ENCODE measurements at places on chromosomes 3 and 15. TPM values are rescaled to one million over a fixed set of nuclear protein-coding genes. Genes with fewer than 3 reads are reported as not detected.

PLA2G4F gene
- total RNA-seq, result 11.7 TPM

- DNase-seq, result no peak
These were observed 504.0 kb upstream of the TGFBR2 start for GRCh38 chr3:30102356-30102755.

- DNase-seq, result no peak
These were observed 349.4 kb downstream of the PTPRG start for GRCh38 chr3:61910732-61911131.

DNA sequence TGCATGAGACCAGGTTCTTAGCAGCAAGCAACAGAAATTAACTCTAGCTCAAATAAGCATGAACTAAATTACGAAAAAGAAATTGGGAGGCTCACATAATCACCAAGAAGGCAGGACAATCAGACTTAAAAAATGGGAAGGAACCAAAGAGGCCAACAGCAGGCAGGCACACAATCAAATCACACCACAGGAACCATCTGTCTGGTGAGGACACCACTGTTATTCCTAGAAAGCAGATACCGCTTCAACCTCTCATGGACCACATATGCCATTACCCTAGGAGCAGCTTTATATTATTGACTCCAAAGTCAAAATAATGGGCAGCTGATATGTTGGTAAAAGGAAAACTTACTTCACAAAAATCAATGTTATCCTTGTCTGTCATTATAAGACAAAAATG is 51.6 kb downstream of the SUCLG2 start:
- DNase-seq, result no peak

GRCh38 chr15:78604420-78604819 is 16.4 kb downstream of the CHRNA3 start:
- no peak for DNase-seq

GRCh38 chr15:21267671-21268395 is 172.5 kb downstream of the POTEB3 start:
- DNase-seq, result no peak

DNA sequence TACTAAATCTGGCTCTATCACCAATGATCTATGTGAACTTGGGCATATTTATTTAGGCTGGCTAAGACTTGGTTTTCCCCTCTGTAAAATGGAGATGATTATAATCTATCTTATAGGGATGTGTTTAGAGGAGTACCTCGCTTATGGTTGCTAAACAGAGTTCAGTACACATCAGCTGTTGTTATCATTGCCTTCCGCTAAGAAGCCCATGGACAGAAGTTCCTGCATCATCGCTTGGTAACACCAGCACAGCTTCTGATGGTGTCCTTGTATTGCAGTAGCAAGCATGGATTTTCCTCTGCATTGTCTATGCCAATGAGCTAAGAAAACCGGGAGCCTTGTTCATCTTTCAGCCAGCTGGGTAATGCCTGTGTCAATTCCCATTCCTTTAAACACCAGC is 73.1 kb upstream of the LRTM1 start:
- DNase-seq, result no peak

GRCh38 chr3:9110802-9111201 is 138.6 kb downstream of the SRGAP3 start:
- DNase-seq, result no peak

SLC28A1 gene
- total RNA-seq, result 0.08 TPM

DNA sequence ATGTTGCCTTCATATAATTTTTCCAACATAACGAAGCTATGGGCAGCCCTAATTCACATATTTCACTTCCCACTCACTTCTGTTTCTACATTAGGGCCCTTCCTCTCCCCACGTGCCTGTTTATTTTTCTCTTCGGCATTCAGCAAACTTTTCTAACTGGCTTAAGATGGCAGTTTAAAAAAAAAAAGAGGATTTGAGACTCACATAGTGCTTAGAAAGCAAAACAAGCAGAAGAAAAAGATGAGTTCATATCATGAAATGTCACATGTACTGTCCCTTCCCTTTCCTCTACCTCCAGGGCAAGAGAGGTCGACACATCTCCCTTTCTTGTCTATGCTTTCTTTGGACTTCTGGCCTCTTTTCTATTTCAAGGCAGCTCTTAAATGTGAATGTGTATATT is 30.6 kb downstream of the SLC49A4 start:
- no peak for DNase-seq

CD80 gene
- not detected for total RNA-seq

DNA sequence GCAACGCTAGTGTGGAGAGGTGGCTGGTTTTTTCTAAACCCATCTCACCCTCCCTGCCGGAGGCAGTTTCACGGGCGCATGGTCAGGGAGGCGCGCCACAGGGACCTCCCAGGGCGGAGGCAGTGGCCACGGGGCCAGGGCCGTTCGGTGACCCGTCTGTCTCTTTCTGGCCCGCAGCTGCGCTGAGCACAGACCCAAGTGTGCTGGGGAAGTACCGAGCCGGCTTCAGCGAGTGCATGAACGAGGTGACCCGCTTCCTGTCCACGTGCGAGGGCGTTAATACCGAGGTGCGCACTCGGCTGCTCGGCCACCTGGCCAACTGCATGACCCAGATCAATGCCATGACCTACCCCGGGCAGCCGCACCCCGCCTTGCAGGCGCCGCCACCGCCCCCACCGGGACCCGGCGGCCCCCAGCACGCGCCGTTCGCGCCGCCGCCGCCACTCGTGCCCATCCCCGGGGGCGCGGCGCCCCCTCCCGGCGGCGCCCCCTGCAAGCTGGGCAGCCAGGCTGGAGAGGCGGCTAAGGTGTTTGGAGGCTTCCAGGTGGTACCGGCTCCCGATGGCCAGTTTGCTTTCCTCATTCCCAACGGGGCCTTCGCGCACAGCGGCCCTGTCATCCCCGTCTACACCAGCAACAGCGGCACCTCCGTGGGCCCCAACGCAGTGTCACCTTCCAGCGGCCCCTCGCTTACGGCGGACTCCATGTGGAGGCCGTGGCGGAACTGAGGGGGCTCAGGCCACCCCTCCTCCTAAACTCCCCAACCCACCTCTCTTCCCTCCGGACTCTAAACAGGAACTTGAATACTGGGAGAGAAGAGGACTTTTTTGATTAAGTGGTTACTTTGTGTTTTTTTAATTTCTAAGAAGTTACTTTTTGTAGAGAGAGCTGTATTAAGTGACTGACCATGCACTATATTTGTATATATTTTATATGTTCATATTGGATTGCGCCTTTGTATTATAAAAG is 1.8 kb downstream of the HES1 start:
- peak; percentile 68 for DNase-seq

GRCh38 chr3:20080956-20081554 is 40.8 kb downstream of the KAT2B start:
- DNase-seq, result no peak

GRCh38 chr3:49567406-49567805 is 13.1 kb downstream of the BSN start:
- no peak for DNase-seq

DNA sequence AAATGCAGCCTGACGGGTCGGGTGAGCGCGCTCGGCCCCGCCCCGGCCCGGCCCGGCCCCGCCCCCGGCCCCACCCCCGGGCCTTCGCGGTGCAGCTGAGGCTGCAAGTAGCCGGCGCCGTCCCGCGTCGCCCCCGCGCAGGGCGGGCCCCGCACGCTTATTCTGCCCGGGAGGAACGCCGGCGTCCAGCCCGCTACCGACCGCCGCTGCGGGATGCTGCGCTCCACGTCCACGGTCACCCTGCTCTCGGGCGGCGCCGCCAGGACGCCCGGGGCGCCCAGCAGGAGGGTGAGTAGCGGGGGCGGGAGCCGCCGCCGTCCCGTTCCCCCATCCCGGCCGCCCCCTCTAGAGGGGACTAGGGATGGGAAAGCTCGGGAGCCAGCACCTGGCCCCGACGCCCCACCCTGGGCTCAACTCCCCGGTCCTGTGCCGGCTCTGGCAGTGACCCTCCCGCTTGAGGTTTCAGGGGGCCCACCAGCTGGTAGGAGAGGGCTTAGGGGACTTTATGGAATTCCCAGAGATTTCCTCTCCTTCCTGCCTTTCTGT is at the start of gene MYZAP:
MYZAP (plus strand) TSS at position 83 of the 546 bp plus-strand sequence; CDS start at position 214, 131 bp downstream.
- DNase-seq, result peak; percentile 84

GRCh38 chr15:84961114-84961452 is 20.6 kb upstream of the PDE8A start:
- DNase-seq, result no peak

GRCh38 chr3:168051531-168052471 is 43.9 kb downstream of the GOLIM4 start:
- no peak for DNase-seq

- no peak for DNase-seq
These were observed 39.8 kb downstream of the SST start for GRCh38 chr3:187630404-187630803.

PRICKLE2 gene
- total RNA-seq, result 0.34 TPM

DNA sequence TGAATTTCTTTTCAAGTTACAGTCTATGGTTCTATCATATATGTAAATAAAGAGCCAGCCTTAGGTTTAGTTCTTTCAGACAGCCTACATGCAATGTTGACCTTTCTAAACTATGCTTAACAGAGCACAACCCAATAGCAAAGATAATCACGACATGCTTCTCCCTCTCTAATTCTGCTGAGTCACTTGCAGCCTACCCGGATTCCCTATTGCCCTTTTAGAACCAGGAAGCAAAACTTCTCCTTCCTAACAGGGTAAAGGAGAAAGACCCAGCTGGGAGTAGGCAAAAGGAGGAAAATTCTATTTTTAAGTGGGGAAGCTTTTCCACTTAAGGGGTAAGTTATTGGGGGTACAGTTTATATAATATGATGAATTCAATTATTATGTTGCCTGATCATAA is 79.3 kb downstream of the SLC7A14 start:
- peak; percentile 84 for DNase-seq

DNA sequence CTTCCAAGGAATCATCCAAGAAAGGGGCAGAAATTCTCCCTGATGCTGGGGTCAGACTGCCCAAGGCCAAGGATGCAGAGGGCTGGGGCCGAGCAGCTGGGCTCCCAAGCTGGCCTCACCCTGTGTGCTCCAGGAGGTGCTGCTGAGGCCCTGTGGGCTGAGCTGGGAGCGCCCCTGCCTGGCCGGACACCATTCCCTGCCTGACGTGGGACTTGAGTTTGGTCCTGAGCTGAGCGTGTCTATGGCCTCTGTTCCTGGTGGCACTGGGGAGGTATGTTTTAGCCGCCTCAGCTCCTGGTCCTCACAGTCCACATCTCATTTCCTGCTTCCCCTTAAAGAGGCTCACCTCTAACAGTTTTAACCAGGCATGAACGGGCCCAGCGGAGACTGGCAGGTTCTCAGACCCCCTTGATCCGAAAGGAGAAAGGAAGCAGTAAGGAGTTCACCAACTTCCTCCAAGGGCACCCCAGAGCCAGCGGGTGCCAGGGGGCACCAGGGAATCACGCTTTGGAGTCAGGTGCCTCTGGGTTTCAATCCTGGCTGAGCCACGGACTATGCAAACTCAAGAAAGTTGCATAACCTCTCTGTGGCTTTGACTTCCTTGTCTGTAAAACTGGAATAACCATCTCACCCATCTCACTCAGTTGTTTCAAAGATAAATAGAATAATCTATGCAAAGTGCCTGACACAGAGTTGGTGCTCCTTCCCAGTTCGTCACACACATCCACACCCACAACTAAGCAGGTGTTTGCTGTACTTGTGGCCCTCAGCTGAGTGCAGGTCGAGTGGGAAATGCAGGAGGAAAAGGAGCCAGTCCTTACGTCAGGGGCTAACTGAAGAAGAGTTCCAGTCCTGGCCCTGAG is 48.6 kb downstream of the SLC12A8 start:
- DNase-seq, result no peak

GRCh38 chr3:128278761-128279600 is 125.7 kb downstream of the EEFSEC start:
- no peak for DNase-seq

MITF gene
- total RNA-seq, result not detected

- no peak for DNase-seq
These were observed 333.7 kb upstream of the EPHA3 start for GRCh38 chr3:88773766-88774165.

GRCh38 chr3:53142986-53143385 is 12.8 kb upstream of the RFT1 start:
- DNase-seq, result no peak

SYNPR gene
- total RNA-seq, result not detected

DNA sequence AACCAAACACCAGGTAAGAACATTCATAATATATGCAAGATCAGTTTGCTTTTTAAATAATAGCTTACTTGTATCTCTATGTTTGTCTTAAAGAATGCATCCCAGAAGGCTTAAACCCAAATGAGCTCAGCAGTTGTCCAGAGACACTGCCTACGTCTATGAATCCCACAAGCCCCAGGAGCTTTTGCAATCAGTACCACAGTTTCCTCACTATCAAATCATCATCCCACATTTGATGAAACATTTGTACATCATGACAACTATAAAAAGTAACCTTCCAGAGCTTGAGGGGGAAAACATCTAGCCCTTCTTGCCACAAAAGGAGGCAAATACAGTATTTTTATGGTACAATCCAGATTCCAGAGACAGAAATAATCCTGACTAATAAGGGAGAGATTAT is 63.7 kb downstream of the ATP8B4 start:
- DNase-seq, result no peak

CCR8 gene
- not detected for total RNA-seq

GRCh38 chr3:147924755-147925154 is 515.6 kb downstream of the ZIC1 start:
- no peak for DNase-seq

IMPG2 gene
- total RNA-seq, result not detected

DNA sequence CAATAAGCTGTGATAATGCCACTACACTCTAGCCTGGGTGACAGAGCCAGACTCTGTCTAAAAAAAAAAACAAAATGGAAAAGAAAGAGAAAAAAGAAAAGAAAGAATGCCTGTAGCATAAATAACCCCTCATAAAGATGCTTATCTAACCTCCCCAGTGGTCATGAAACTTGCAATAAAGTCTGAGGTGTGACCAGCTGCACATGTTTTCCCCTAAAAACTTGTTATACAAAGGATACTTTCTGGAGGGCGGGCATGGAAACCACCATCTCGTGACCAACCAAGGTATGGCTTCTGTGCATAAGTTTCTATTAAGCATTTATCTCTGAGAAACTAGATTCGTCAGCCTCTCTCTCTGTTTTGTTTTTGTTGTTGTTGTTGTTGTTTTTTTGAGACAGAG is 21.8 kb downstream of the CCDC32 start:
- DNase-seq, result peak; percentile 13

DNA sequence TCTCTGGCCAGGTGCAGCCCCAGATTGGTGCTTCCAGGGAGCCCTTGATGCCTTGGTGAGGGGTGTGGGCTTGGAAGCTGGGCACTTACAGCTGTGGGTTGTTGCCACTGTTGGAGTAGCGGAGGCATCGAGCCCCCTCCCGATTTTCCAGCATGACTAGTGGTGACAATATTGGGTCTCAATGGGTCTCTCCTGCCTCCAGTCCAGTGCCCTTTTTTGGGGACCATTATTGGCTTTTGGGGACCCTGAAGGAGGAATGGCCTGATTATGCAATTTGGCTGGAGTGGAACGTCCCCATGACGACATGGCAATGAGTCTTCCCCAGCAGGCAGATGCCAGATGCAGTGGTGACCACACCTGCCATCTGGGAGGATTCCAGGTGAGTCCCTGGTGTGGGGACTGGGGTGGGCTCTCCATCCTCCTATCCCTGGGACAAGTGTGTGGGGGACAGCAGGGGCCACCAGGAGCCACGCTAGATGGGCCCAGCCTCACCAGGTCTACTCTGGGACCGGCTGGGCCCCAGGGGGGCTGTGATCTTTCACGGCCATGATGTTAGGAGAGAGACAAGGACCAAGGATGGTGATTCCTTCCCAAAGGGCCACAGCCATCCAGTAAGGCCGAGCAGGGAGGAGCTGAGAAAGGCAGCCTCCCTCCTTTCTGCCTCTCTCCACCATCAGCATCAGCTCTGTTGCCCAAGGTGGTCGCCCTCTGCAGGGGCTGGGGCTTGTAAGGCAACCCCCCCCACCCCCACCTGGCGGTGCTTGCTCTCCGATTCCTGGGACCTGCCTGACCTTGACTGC is 196.8 kb downstream of the GOLGA6L6 start:
- DNase-seq, result no peak

GRCh38 chr3:123758081-123758564 is 126.0 kb downstream of the MYLK start:
- DNase-seq, result peak; percentile 76

All from HT-29 (cell line).